ENCODE measurements at places on chromosomes 3 and 15. TPM values are rescaled to one million over a fixed set of nuclear protein-coding genes. Genes with fewer than 3 reads are reported as not detected.

DNA sequence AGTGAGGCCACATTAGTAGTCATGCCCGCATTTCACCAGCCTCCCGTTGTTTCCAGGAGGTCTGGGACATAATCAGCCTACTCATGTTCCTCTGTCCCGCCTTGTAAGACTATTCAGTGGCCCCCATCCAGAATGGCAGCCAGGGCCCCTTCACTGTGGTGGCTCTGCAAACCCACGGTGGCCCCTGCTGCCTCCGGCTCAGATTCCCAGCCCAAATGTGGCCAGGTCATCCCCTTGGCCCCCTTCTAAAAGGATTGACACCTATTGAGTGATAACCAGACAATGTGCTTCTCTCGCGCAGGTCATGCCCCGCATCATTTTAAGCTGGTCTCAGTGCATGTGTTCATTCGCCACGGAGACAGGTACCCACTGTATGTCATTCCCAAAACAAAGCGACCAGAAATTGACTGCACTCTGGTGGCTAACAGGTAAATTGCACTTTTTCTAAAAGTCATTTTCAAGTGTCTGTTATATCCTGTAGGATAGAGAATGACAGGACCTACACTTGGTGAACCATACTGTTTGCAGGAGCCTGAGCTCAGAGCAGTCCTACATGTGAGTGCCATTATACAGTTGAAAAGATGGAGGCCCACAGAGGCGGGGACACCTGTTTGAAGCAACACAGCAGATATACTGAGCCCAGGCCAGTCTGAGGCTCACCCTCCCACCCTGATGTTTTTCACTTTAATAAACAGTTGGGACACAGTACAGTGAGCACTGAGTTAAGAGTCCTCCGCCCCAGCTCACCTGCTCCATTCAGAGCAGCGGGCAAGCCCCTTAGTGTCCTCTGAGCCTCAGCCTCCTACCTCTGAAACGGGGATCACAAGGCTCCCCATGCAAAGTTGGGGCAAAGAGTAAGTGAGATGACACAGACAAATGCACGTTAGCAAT, 47.7 kb downstream of the PXYLP1 start:
- peak; percentile 40 for DNase-seq

DNA sequence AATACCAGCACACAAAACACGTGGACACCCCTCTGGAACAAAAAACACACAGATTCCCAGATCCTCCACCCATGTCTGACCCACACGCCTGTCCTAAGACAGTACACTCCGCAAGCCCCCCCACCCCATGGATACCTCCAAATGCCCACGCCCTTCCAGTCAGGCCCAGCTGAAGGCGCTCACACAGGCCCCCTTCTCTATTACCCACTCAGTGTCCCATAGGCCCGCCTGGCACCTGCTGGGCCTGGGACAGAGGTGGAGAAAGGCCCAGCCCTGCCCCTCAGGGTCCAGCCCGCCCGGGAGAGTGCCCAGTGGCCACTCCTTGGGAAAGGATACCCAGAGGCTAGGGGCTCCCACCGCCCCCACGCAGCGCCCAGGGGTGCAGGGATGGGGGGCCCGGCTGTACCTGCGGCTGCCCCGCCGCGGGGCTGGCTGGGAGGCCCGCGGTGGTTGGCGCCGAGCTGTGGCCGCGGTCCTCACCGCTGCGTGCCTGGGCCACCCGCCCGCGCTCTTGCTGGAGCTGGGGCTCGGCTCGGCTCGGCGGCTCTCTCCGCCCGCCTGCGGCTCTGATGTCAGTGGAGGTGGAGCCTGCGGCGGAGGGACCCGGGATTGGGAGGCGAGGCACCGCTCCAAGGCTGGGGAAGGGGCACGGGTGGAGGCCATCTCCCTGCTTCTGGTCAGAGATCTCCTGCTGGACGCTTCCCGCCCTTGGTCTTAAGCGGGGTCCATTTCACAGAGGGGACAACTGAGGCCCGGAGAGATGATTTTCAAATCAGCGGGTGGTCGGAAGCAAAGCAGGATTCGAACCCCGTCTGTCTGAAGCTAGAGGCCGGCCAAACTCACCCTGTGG, at the start of gene CAMK1:
CAMK1 (minus strand) TSS at position 522 of the 850 bp plus-strand sequence. CDS start 2,198 bp downstream, outside the sequence.
- peak; percentile 92 for DNase-seq

The CORO2B gene
- total RNA-seq: 7.6 TPM

The GRK7 gene
- total RNA-seq: not detected

DNA sequence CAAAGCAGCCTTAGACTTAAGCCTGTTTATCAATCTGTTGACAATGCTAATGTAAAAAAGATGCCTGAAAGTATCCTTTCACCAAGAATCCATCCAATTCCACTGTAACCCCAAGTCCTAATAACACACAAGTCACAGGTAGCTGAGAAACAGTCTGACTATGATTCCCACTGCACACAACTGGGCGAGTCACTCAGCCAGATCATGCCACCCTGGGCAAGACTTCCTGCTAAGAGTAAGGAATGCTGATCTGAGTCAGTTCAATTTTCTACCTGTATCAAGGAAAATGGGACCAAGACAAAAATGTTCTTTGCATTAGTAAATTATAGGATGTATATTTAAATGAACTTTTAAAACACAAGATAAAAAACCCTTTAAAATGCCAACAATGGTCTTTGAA, 33.3 kb downstream of the NPTN start:
- peak; percentile 75 for DNase-seq

DNA sequence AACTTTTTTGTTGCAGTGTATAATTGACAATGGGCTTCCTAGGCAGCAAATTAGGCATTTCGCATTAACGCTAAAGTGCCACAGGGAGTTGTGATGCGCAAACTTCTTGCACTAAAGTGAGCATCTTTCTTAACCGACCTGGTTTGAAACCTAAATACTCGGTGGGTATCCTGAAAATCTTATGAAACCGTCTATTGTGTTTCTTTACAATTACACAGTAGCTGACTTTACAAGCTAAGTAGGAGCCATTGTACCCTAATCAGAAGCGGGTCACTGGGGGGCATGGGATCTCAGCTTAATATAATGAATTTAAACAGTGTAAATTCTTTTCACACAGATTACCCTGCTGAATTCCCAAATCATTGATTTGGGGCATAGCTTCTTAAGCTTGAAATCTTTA, 328.0 kb downstream of the KCNH8 start:
- no peak for DNase-seq

DNA sequence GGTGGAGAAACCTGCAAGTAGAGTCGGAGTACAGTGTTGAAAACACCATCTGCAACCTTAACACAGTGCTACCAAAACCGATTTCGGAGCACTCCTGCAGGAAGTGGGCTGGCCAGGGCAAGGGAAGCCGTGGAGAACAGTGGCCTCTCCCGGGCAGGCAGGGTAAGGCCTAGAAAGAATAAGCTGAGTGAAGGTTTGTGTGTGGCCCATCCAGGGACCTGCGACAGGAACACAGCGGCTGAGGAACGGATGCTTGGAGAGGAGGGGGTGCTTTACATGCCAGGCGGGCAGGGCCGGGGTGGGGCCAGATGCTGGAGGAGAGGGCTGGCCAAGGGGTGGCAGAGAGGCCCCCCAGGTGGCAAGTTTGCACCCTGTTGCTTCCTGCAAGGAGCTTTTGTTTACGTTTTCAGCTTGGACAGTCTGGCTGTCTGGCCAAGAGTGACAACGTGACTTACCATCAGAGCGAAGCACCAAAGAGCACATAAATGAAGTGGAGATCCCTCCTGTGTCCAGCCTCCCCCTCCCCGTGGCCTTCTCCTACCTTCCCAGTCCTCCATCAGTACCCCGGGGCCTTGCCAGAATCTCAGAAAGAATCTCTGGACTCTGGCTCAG, 156.5 kb downstream of the PGPEP1L start:
- DNase-seq: peak; percentile 85

The SOX14 gene
- not detected for total RNA-seq

DNA sequence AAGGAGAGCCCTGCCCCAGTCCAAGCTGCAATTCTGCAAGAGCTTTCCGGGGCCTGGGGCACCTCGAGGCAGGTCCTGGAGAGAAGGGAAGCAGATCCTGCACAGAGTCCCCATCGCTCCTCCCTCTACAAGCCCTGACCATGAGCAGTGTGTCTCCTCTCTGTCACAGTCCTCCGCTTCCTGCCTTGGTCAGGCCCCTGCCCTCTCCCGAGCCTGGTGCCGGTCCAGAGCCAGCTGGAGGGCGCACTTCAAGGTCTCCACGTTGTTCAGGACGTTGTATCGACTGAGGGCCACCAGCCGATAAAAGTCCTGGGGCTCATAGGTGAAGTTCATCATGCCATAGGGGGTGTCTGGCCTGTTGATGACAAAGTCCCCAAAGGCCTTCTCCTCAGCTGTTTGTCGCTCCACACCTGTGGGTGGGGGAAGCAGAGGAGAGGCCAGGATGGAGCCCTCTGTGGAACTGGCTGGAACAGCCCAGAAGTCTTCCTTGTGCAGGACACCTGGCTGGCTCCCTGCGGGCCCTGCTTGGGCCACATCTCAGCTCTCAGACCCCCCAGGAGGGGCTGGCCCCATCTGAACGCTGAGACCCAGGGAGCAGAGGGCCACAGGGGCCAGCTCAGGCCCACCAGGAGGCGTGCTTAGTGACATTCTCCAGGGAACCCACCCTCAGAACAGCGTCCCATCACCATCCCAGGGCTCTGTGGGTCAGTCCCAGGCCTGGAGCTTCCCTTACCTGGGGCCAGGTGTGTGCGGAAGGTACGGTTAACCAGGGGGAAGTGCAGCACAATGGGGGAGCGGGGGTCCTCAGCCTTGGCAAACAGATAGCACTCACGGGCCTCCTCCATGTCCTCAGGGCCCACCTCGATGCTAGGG, 14.4 kb downstream of the PLA2G4F start:
- DNase-seq: no peak

The KIF15 gene
- 3.9 TPM for total RNA-seq

DNA sequence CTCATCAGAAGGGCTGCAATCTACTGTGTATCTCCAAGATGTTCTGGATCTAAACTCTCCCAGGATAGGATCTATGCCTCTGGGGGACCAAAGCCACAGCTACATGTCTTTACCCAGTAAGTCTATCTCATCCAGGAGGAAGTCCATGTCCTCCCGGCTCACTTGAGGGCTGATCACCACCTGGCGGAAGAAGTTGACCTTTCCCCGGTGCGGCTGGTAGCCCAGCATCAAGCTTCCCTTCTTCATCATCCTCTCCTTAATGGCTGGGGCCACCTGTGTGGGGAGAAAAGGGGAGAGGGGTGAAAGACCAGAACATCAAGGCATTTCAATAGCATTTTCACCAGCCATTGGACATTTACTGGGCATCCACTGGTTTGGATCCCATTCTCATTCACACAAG, 121.7 kb downstream of the TGFBR2 start:
- DNase-seq: no peak

GRCh38 chr15:52496776-52497470, 31.8 kb downstream of the MYO5A start:
- peak; percentile 72 for DNase-seq

- peak; percentile 44 for DNase-seq
Observed at GRCh38 chr3:99873269-99874102, 55.8 kb downstream of the CMSS1 start.

DNA sequence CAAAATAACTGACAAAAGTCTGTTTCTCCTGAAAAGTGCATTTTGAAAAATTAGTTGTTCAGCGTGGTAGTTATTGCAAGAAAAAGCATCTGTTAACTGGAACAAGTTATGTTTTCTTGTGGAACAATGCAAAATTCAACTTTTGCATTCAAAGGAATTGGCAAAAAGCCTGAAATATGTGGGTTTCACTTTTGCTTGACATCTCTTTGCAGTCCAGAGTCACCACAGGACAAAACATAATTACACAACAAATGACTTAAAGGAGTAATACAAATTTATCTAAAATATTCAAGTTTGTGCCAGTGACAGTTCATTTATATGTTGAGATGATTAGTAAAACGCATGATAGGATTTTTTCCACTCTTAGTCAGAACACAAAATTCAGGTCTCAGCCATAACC, 96.3 kb upstream of the P2RY1 start:
- peak; percentile 53 for DNase-seq

The C2CD4B gene
- not detected for total RNA-seq

The MESP2 gene
- not detected for total RNA-seq

GRCh38 chr15:62495670-62496614, 330.9 kb upstream of the C2CD4B start:
- DNase-seq: peak; percentile 97

The SAMMSON gene
- not detected for total RNA-seq

GRCh38 chr3:21466476-21466875, 284.5 kb downstream of the ZNF385D start:
- peak; percentile 61 for DNase-seq

The C3orf49 gene
- not detected for total RNA-seq

- no peak for DNase-seq
Observed at GRCh38 chr3:101061312-101061711, 68.1 kb upstream of the ABI3BP start.

DNA sequence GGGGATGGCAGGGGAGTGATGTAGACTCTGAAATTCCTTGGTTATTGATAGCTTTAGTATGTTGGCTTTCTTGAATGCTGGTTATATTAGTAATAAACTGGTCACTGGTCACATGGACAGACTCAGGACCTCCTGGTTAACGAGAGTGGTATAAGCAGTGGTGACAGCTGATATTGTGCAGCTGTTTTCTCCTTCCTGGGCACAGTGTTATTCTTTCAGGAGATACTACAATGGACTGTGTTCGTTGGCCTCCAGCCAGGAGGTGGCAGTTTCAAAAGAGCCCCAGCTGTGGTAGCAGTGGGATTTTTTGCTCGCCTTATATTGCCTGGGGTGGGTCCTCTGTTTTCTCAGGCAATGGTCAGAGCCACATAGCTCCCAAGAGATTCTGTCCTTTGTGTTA, 181.6 kb upstream of the RBMS3 start:
- no peak for DNase-seq

- DNase-seq: peak; percentile 75
Observed at GRCh38 chr15:84598993-84599392, 1.8 kb upstream of the ZSCAN2 start.

- DNase-seq: no peak
Observed at GRCh38 chr3:194761384-194761783, 75.7 kb downstream of the FAM43A start.

The NAA80 gene
- total RNA-seq: 10.2 TPM

DNA sequence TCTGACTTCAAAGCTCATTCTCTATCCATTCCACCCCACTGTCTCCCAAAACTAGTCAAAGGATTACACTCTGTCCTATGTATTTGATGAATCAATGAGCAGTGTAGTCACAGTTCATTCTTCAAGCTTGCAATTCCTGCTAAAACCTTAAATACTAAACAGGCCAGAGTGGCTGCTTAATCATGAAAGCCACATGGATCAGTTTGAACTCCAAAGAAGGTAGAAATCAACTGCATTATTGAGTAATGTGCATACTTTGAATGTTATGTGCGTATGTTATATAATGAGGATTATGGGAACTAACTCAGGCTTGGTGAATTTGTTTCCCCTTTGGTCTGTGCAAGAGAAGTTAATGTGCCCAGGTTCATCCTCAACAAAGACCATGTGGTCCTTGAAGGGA, 45.4 kb downstream of the PRICKLE2 start:
- peak; percentile 40 for DNase-seq

DNA sequence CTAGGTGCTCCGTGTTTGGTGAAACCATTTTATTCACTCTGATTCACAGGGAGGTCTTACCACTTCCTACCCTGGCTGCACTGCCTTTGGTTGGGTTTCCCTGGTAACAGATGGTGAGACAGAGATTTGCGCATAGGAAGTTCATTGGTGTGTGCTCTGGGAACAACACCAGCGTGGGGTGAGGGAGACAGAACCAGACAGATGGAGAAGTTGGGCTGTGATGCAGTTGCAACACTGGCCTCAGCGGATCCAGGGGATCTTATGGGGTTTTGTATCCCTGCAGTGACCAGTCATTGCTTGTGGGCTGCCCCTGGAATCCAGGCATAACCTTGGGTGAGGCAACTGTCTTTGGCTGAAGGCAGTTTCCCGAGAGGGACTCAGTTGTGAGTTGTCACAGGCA, 12.5 kb upstream of the IL16 start:
- DNase-seq: peak; percentile 95

The AMOTL2 gene
- 347 TPM for total RNA-seq

The SEMA5B gene
- not detected for total RNA-seq

The STRIT1 gene
- not detected for total RNA-seq

The HCLS1 gene
- 28.6 TPM for total RNA-seq

GRCh38 chr3:157460253-157460652, 23.6 kb downstream of the PTX3 start:
- DNase-seq: peak; percentile 57

Measured in GM23248 (cell line).